ENCODE measurements at places on chromosomes 6 and 20.

- DNase-seq, result peak; percentile 4
Measured at GRCh38 chr6:46284475-46284874, 113.7 kb upstream of the ENPP5 start.

DNA sequence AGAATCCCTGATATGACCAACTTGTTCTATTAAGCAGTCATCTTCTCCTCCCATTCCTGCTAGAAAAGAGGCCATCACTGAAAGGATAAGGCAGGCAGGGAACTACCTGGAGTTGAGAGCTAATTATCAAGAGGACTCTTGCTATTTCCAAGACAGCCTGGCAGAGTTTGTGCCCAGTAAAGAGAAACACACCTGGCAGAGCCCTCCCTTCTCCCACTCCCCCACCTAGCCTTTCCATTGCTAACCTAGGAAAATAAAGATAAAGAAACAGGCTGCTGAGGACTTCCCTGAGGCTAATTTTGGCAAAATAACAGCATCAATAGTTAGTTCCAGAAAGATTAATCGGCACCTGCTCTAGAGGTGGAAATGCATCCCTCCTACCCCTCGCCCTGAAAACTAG, 20.4 kb upstream of the RAB22A start:
- DNase-seq, result no peak

- no peak for DNase-seq
Measured at GRCh38 chr6:110626442-110626841, 150.0 kb upstream of the SLC22A16 start.

- no peak for DNase-seq
Measured at GRCh38 chr6:6901205-6901719, 206.5 kb upstream of the RREB1 start.

DNA sequence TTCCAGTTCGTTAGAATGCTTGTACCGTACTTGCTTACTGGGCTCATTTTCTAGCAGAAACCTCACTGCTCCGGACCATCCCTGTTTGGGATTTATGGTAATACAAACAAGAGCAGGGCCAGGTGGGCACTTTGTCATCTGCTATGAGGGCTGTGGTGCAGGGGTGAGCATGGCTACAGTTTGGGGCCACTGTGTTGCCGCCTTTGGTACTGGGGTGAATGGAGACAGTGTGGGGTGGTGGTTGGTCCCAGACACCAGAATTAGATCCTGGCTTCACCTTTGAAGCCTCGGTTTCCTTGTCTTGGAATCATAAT, 95.0 kb downstream of the TOX2 start:
- DNase-seq, result no peak
